ENCODE measurements at places on chromosomes 5 and 9. TPM values are rescaled to one million over a fixed set of nuclear protein-coding genes. Genes with fewer than 3 reads are reported as not detected.

GCNT1 gene
- polyA plus RNA-seq = 15.2 TPM

POLR1E gene
- polyA plus RNA-seq = 16.9 TPM

NOXA1 gene
- polyA plus RNA-seq = 0.15 TPM

TNPO1 gene
- polyA plus RNA-seq = 98.9 TPM

PCDHGA7 gene
- 1.1 TPM for polyA plus RNA-seq

DNA sequence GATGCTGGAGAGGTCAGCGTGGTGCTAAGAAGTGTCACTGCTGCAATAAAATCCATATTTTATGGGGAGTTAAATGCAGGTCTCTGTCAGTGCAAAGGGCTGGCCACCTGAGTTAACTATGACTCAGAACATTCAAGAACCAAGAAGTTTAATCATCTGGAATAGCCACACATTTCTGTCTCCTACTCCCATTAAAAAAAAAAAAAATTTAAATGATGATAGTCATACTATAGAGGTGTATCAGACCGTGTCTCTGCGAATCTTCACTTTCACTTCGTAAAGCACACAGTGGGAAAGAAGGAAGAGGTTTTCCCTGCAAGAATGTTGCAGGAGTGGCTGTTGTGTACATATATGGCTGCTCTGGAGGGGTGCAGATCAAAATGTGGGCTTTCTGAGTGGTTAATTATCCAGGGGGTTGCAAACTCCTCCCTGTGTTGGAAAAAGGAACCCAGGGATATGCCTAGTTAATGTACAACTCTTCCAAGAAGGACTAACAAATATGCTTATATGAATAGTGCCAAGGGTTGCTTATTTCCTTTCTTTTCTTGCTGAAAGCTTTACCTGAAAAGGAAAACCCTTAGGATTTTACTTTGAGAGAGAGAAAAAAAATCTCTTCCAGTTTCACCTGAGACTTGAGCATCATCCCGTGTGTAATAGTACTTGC lies 1.5 kb downstream of the CDH6 start:
- peak; percentile 39 for DNase-seq
- peaks cover 18% of the 10 kb centered on the region for H3K4me1 ChIP-seq
- peak overlapping the region; percentile 70 for H3K4me3 ChIP-seq
- no peaks in the 10 kb centered on the region for H3K36me3 ChIP-seq
- peaks cover 27% of the 10 kb centered on the region for H3K27me3 ChIP-seq

DNA sequence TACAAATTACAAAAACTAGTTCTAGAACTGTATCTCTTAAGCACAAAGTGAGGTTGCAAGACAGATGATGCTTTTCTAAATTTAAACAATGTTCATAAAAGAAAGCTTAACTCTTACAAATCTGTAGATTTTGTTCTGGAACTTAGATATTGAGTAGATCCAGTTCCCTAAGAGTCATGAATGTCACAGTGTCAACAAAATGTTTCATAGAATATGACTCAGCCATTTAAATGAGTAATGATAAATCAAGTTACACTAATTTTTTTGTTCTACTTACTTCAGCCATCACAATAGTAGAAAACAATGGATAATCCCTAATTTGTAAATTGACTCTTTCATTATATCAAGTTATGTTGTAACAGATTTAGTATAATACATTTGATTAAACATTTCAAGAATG lies 239.7 kb downstream of the MEF2C start:
- no peak overlapping the region for H3K27ac ChIP-seq
- no peaks in the 10 kb centered on the region for H3K4me1 ChIP-seq
- no peak for DNase-seq
- peaks cover 3% of the 10 kb centered on the region for H3K27me3 ChIP-seq
- no peak overlapping the region for H3K4me3 ChIP-seq

DNA sequence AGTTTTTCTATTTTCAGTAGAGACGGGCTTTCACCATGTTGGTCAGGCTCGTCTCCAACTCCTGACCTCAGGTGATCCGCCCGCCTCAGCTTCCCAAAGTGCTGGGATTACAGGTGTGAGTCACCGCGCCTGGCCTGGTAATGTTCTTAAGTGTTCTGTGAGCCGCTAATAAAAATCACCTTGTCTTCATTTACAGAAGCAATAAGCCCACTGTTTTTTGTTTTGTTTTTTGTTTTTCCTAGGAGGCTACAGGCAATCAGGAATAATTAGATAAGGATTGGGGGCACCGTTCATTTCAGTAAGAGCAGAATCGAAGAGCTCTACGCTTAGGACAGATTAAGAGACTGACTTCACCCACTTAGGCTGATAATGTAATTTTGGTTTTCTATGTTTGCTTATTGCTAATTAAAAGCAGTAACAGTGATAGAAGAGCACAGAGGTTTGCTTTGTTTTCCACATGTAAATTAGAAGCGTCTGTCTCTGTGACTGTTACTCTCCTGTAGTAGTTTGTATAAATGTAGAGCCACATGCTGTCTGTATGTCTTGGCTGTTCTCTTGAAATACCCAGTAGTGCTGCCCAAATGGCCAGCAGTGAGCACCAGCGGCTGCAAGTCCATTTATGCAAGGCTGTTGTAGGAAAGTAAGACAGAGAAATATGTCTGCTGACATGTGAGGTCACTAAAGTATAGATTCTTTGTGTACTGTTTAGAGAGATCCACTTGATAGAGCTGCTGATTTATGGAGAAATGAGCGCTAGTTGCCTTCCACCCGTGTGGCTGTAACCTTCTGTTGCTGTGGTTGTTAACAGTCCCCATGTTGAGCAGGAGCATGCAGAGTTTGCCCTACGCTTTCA lies 30.5 kb downstream of the TRIO start:
- H3K27me3 ChIP-seq = no peaks in the 10 kb centered on the region
- H3K4me3 ChIP-seq = no peak overlapping the region
- peak overlapping the region; percentile 36 for H3K27ac ChIP-seq

DNA sequence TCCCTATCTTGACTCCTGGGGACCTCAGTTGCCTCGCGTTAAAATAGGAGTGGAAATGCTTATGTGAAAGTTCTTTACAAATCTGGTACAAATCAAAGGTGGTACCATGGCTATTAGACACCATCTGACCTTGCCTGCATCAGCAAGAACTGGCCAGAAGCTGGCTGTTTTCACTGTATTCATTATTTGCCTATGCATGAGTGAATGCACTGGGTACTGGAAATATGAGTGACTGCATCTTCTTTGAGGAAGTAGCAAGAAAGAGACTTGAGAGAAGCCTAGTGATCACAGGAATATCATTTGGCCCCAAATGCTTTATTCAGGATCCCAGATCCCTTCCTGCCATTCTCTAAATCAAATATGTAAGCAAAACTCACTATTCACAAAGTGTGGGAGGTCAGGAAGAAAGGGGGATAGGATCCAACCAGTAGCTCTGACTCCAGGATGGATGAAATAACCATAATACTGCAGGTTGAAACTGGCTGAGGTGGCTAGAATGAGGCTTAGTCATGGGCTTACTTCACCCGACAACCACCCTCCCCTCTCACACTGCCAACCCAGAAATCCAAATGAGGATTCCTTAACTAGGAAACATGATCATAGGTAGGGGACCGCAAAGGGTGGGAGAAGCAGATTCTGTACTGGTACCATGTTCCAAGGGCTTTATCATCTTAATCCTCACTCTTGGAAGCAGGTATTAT lies 56.7 kb downstream of the FAM114A2 start:
- H3K36me3 ChIP-seq = no peaks in the 10 kb centered on the region
- no peaks in the 10 kb centered on the region for H3K4me1 ChIP-seq
- H3K4me3 ChIP-seq = no peak overlapping the region
- H3K27ac ChIP-seq = no peak overlapping the region
- DNase-seq = peak; percentile 35

GRCh38 chr5:96242571-96242970 lies 190.5 kb downstream of the PCSK1 start:
- H3K4me3 ChIP-seq = no peak overlapping the region
- H3K36me3 ChIP-seq = no peaks in the 10 kb centered on the region
- peaks cover 49% of the 10 kb centered on the region for H3K4me1 ChIP-seq
- H3K27me3 ChIP-seq = no peaks in the 10 kb centered on the region

GRCh38 chr9:12539580-12539975 lies 153.6 kb upstream of the TYRP1 start:
- no peak for DNase-seq
- H3K4me3 ChIP-seq = no peak overlapping the region
- H3K27me3 ChIP-seq = no peaks in the 10 kb centered on the region
- H3K36me3 ChIP-seq = no peaks in the 10 kb centered on the region
- no peak overlapping the region for H3K27ac ChIP-seq

- peaks cover 24% of the 10 kb centered on the region for H3K36me3 ChIP-seq
- no peaks in the 10 kb centered on the region for H3K27me3 ChIP-seq
- no peak overlapping the region for H3K27ac ChIP-seq
- no peak overlapping the region for H3K4me3 ChIP-seq
- DNase-seq = peak; percentile 0
Observed at GRCh38 chr9:33111631-33112030, 35.2 kb upstream of the SMU1 start.

DNA sequence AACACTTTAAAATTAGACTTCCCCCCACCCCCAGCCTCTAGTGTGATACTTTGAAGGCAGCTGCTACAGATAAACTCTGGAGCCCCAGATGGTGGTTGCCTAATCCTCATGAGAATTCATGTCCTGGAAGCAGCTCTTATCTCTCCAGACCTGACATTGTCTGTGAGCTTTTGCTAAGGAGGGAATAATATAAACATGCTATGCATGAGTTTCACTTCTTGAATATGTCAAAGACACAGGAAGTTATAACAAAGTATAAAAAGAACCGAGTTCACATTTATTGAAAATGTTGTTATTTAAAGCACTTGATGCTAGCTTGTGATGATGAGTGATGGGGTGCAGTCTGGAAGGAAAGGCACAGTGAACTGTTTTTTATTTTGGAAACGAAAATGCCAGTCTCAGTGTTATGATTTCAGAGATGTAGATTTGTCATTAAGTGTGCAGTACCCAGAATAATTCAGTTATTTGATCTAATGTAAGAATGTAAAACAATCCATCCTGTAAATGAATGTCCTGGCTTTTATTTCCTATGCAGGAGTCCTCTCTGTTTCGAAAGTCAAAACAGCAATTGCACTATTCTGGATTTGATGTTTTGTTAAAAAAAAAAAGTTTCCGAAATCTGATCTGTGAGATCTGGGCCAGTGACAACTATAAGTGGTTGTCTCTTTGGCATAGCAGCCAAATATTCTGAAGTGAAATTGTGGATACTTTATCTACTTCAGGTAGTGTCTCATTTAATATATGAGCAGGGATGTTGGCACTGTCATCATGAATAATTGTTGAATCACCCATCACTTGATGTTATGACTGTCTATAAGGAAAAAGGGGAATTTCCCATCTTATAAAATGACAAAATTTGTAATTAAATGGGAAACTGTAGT lies 77.0 kb downstream of the ZCCHC7 start:
- H3K27me3 ChIP-seq = no peaks in the 10 kb centered on the region
- H3K4me3 ChIP-seq = no peak overlapping the region
- H3K27ac ChIP-seq = no peak overlapping the region
- H3K36me3 ChIP-seq = peaks cover 4% of the 10 kb centered on the region
- peaks cover 28% of the 10 kb centered on the region for H3K4me1 ChIP-seq

DNA sequence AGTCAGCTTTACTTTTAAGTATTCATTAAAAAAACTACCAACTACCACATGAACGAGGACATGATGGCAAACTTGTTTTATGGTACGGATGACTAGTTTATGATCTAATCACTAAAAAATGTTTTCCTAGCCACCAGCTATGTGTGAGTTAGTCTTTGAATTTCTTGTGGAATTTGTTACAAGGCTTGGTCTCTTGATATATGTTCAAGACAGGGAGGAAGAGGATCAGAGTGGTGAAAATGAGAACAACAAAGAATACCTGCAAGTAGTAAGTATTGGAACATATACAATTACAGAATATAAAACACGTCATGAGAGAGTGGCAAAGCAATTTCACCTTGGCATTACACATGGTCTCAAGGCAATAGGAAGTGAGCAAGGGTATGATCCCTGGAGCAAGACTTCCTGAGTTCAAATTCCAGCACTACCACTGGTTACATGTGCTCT lies 548.6 kb upstream of the TLE4 start:
- peak overlapping the region; percentile 63 for H3K27ac ChIP-seq
- H3K4me3 ChIP-seq = peak overlapping the region; percentile 22
- peaks cover 34% of the 10 kb centered on the region for H3K4me1 ChIP-seq
- DNase-seq = peak; percentile 84

GRCh38 chr5:135213027-135213386 lies 179.0 kb upstream of the PITX1 start:
- peaks cover 15% of the 10 kb centered on the region for H3K4me1 ChIP-seq
- peaks cover 5% of the 10 kb centered on the region for H3K27me3 ChIP-seq
- H3K4me3 ChIP-seq = no peak overlapping the region
- no peak overlapping the region for H3K27ac ChIP-seq

DNA sequence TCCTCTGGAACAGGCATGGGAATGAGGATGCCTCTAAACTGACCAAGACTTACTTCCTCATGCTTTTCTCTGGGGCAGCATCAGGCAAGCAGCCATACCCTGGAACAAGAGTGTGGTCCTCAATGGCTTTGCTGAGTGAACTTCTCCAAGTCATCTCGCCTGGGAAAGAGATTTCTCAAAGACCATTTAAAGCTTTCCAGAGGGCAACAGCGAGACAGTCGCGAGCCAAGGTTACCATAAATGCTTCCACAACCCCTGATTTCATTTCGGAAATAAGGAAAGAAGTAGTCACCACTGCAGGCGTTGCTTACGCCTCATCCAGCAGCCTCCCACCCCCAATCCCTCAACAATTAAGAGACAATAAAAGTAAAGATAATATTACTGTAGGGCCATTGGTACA lies 1.1 kb upstream of the SNCAIP start:
- peak; percentile 69 for DNase-seq
- H3K4me1 ChIP-seq = 0 out of 2 replicates have a peak, but pooled peaks cover 7% of the 10 kb centered on the region
- H3K36me3 ChIP-seq = no peaks in the 10 kb centered on the region
- peak overlapping the region; percentile 71 for H3K4me3 ChIP-seq
- no peaks in the 10 kb centered on the region for H3K27me3 ChIP-seq
- H3K27ac ChIP-seq = peak overlapping the region; percentile 49

DNA sequence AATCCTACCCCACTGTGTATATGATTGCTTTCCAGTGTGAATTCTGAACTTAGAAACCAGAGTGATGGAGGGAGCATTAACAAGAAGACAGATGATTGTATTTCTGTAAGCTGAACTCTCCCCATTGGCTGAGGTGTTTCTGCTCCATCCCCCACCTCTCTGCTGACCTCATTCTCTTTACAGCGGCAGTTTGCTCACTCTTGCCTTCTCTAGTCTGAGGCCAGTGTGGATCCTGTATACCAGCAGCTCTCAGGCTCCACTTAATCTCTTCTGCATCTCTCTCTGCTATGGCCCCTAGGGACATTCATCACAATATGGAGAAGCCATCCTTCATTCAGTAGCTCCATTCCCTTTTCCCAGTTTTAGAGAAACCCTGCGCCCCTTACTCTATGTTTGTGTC lies 358.8 kb downstream of the MAN2A1 start:
- no peak overlapping the region for H3K4me3 ChIP-seq
- H3K4me1 ChIP-seq = no peaks in the 10 kb centered on the region
- H3K36me3 ChIP-seq = no peaks in the 10 kb centered on the region
- DNase-seq = no peak
- no peak overlapping the region for H3K27ac ChIP-seq
- no peaks in the 10 kb centered on the region for H3K27me3 ChIP-seq
